ENCODE measurements at places on chromosomes 12 and 14.

- DNase-seq, result peak; percentile 23
Observed at GRCh38 chr12:6697584-6698351, 2.8 kb downstream of the PIANP start.

DNA sequence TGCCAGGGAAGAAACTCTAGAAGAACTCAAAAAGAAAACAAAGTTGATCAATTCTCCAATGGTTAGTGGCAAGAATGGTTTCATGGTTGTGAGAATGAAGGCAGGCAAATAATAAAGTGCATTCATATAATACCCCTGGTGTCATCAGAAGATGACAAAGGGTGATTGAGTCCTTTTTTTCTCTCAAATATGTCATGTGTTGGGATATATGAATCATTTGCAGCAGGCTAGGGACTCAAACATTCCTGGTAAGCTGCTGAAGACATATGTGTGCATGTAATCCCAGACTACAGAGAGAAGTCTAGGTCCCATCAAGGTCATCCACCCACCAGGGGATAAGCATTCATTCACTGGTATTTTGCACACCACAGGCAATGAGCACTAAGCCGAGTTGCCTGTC is 82.4 kb upstream of the MYF6 start:
- no peak for DNase-seq

- DNase-seq, result no peak
Observed at GRCh38 chr12:127450826-127451225, 816.1 kb upstream of the TMEM132C start.

DNA sequence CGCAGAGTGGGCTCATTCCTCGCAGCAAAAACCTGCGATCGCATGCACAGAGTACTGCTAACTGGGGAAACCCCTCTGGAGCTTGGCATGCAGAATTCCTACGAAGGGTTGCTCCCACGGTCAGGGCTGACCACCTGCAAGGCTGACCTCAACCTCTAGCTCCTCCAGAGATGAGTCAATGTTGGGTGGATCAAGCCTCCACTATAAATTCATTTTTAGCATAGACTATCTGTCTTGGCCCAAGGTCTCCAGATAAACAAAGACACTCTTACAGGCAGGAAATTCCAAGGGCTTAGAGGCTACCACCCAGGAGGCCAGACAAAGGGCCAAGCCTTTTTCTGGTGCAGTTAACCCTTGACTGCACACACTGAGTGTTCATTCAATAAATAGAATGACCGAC is 296.5 kb downstream of the TMEM132D start:
- DNase-seq, result no peak

DNA sequence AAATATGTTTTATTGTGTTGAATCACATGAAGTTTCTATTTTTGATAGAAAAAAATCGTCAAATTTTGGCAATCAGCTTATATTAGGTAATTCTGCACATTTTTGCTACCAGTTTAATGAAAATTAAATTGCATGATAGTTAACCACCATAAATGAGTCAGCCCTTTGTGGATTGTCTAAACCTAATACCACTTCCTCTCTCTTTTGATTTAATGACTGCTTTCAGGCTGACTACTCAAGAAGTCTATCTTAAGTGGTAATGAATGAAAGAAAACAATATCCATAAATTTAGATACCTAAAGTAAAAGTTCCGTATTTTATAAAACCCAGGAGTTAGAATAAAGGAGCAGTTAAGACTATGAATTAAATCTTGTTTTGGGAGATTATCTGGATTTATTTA is 450.5 kb downstream of the TMEM117 start:
- DNase-seq, result no peak

DNA sequence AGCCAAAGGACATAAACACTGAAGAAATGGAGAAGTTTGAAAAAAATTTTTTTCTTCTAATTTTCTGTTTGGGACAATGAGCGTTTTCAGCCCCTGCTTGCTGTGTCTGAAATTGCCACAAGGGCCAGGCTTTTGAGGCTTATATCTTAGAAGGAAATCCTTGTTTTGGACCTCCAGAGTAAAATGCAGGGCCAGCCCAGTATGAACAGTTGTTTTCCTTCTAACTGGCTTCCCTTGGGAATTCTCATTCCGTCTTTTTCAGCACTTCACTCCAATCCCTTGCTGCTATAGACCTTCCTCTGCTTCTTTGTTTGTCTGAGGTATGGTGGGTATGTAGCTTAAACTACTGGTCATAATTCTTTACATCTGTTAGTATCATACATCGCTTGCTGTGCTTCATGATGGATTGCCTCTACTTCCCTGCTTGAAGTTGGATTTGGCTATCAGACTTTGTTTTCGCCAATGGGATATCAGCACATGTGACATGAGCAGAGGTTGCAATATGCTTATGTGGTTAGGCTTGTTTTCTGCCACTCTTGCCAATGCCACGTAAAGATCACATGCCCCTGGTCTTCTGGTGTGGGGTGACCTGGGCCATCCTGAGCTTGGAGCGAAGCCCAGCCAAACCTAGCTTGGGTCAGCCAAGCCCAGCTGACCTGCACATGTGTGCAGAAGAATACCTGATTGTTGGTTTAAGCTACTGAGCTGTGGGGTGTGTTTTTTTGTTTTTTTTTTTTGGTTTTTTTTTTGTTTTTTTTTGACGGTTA is 64.7 kb downstream of the AVPR1A start:
- no peak for DNase-seq

DNA sequence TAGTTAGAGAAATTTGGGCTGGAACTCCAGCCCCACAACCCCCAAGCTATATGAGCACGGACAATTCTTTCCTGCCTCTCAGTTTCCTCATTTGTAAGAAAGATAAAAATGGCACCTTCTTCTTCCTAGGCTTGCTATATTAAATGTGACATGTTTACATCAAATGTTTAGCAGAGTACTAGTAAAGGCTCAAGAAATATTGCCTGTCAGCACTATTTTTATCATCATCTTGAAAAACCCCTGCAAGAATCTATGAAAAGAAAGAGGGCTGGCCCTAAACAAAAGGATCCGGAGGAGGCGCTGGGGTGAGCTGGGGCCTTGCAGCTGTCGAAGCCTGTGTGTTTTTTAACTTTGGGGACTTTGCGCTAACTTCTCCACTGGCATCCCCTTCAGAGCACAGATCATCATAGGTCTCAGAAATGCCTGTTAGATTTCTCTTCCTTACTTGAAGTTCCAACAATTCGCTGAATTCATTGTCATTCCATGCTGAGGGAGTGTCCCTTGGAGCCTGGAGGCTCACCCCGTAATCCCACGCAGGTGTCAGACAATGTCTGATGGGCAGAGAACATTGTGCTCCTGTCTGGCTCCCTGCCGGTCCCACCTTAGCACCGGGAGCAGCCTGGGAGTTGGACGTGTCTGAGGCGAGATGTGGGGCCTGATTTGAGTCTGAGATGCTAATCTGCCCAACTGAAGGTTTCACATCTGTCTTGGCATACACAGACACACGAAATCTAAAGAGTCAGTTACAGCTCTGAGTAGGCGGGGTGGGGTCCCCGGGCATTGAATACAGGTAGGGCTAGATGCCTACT is 206.8 kb downstream of the NUAK1 start:
- no peak for DNase-seq
